Osteocyte (in vitro differentiated cells): ENCODE measurements at places on chromosomes 11 and 22. TPM values are rescaled to one million over a fixed set of nuclear protein-coding genes. Genes with fewer than 3 reads are reported as not detected.

DNA sequence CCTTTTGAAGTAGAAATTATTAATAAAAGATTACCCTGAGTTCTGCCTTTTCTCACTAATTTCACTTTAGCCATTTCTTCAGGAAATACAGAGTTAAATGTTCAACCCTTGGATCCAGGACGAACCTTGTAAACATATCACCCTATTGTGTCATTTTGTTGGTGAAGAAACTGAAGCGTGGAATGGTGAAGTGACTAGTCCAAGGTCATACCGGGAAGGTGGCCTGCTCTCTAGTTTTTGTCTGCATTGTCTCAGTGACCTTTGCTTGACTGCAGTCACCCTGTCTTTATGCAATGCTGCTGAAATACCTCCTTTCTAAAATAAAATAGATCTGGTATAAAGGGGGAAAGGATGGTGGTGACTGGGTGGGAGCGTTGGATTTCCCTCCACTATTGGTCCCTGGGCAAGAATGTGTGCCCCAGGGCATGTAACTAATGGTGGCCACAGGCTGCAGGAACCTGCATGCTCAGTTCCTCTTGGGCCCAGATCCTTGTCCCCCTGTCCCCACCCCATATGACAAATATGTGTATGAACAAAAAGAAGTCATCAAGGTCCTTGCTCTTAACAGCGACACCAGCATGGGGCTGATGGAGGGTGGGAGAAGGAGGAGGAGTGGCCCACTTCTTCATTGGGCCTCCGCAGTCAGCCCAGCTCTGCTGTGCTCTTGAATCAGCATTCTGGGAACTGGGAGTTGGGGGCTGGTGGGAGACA is 977 bp upstream of the SORL1-AS1 start:
- H3K36me3 ChIP-seq = no peaks in the 10 kb centered on the region
- H3K4me3 ChIP-seq = no peak overlapping the region
- peaks cover 68% of the 10 kb centered on the region for H3K27me3 ChIP-seq
- H3K27ac ChIP-seq = no peak overlapping the region

DNA sequence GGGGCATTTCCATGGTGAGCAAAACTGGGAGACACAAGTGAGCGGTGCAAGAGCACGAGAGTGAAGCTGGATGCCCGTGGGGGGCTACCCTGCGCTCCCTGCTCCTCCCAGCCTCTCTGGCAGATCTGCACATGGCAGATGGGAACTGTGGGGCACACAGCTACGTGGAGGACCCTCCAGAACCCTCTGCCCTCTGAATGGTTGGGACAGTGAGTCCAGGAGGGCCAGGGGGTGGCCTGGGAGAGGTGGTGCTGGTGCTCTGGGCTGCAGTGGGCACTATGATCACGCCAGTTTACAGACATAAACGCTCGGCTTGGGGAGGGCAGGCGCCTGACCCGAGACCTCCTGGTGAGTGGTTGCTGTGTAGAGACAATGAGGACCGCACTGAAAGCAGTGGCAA is 205.9 kb downstream of the CTTN start:
- H3K4me1 ChIP-seq = no peaks in the 10 kb centered on the region
- no peak overlapping the region for H3K4me3 ChIP-seq
- H3K36me3 ChIP-seq = no peaks in the 10 kb centered on the region
- no peak overlapping the region for H3K27ac ChIP-seq

DNA sequence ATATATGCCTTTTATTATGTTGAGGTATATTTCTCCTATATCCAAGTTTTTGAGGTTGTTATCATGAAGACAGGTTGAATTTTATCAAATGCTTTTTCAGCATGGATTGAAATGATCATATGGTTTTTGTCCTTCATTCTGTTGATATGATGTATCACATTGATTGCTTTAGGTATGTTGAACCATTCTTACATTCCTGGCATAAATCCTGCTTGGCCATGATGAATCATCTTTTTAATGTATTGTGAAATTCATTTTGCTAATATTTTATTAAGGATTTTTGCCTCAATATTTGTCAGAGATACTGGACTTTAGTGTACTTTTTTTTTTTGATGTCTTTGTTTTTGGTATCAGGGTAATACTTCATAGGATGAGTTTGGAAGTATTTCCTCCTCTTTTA is 283.8 kb upstream of the C11orf87 start:
- no peak overlapping the region for H3K4me3 ChIP-seq
- H3K4me1 ChIP-seq = peaks cover 7% of the 10 kb centered on the region
- no peak overlapping the region for H3K27ac ChIP-seq
- no peak for DNase-seq
- no peaks in the 10 kb centered on the region for H3K36me3 ChIP-seq
- no peaks in the 10 kb centered on the region for H3K27me3 ChIP-seq

GRCh38 chr11:26599425-26599824 is 27.4 kb upstream of the MUC15 start:
- H3K36me3 ChIP-seq = peaks cover 2% of the 10 kb centered on the region
- peaks cover 17% of the 10 kb centered on the region for H3K27me3 ChIP-seq
- peaks cover 2% of the 10 kb centered on the region for H3K4me1 ChIP-seq
- no peak overlapping the region for H3K4me3 ChIP-seq
- DNase-seq = no peak

Gene CNTF
- total RNA-seq = 1.1 and 1.6 TPM in 2 replicates
